ENCODE measurements at places on chromosomes 3 and 15.

GRCh38 chr3:11356269-11356668 is 84.1 kb downstream of the ATG7 start:
- DNase-seq, result no peak

- no peak for DNase-seq
Observed at GRCh38 chr3:67661089-67661488, 6.7 kb upstream of the SUCLG2 start.

DNA sequence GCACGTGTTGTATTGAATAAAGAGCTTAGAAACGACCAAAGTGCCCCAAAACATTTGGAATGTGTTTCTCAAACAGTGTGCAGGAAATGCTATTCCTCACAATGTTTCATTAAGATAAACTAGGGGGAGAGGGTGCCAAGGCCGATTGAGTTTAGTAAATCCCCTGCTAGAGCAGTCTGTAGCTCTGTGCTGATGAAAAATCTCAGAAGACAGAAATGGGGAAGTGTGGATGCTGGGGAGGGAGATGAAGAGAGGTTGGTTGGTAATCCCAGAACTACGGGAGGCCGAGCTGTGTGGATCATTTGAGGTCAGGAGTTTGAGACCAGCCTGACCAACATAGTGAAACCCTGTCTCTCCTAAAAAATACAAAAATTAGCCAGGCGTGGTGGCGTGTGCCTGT is 121.2 kb downstream of the FOXB1 start:
- DNase-seq, result no peak

DNA sequence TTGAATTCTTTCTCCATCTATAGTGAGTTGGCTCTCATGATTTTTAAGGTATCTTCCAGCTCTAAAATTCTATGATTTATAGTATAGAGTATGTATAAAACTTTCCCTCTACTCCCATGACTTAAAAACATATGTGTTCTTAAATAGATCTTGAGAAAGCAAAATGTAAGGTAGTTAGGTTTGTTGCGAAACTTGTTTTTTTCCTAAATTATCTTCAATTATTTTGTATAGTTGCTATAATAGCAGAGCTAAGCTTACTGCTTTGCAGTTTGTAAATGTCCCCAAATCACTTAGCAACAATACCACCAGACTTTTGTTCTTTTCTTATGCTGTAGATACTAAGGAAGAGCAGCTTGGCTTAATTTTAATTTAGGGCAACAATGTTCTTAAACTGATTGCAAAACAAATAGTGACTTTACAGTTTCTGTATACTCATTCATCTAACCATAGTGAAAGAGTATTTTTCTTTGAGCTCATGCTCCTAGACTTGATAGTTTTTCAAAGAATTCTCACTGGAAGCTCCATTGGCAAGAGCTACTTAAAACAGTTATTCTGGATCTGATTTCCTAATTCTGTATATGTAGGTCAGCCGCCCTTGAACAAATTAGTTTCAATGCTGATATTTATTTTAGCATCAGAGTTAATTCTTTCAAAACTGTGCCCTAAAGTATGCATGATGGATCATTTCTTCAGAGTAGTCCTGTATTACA is 61.2 kb downstream of the LYSMD4 start:
- no peak for DNase-seq

GRCh38 chr3:52118156-52118875 is 35.9 kb downstream of the POC1A start:
- DNase-seq, result no peak

GRCh38 chr3:170324962-170325361 is 32.6 kb upstream of the SKIL start:
- DNase-seq, result no peak

DNA sequence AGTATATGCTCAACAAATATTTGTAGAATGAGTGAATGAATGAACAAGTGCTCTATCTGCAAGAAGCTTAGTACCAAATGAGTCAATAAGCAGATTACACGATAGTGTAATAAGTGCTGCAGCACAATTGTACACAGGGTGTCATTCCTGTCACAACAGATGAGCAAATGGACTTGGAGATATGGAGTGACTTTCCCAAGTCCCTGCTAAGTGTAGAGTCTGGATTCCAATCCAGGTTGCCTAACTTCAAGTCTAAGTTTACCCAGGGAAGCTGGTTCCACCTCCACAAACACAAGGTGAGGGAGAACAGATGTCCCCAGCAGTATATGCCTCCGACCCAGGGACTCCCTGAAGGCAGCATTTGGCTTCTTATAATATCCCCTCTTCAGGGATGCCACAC is 77.7 kb upstream of the RAD18 start:
- DNase-seq, result no peak

Measured in KG1 (cell line).